Cardiac muscle cell (in vitro differentiated cells and primary cell): ENCODE measurements at places on chromosomes 13 and 19. TPM values are rescaled to one million over a fixed set of nuclear protein-coding genes. Genes with fewer than 3 reads are reported as not detected.

The KCNK6 gene
- polyA plus RNA-seq: 1.5 and 2.4 TPM in 2 replicates

The HSD17B14 gene
- 31.7 and 35.1 TPM in 2 replicates for polyA plus RNA-seq

The SBSN gene
- polyA plus RNA-seq: not detected in 2 replicates

The IQCN gene
- 0.38 and 0.72 TPM in 2 replicates for polyA plus RNA-seq

DNA sequence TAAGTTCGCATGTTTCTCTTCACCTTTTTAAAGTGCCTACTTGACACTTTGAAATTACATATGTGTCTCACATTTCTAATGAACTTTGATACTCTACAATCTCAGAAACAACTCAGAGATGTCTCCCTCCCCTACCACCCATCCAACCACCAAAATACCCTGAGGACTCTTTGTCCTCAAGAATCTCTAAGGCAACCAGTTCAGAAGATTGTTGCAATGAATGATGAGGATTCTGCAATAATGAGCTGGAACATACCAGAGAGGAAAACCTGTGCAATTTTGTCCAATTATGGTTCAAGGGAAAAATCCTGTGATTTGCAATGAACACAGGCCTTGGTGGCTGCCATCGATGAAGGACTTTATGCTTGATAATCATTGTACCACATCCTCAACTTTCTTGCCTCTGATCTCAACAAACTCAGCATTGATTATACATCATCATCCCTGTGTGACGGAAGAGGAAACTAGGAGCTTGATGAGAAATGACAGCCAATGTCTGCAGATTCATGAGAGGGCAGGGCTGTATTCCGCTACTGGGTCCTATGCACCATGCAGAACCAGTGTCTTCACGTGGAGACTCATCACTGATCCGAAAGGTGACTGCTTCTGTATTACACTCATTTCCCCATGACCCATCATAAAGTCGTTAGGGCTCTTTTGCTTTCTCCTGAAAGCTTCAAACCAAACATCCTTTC, 1.1 kb downstream of the FPR1 start:
- peak; percentile 75 for DNase-seq
- H3K36me3 ChIP-seq: no peaks in the 10 kb centered on the region
- no peak overlapping the region for H3K4me3 ChIP-seq
- H3K27ac ChIP-seq: no peak overlapping the region
- no peaks in the 10 kb centered on the region for H3K4me1 ChIP-seq

DNA sequence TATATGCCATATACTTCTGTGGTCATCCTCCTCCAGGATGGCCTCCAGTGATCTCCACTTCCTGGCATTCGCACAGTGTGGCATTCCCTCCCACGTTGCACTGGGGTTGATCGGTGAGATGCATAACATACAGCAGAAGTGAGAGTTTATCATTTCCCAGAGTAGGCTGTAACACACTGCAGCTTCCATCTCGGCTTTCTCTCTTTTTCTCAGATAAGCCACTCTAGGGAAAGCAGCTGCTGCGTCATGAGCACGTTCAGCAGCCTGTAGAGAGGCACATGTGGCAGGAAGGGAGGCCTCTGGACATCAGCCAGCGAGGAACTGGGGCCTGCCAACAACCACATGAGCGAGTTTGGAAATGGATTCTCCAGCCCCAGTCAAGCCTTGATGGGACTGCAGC, 807.1 kb downstream of the DIAPH3 start:
- no peak overlapping the region for H3K4me3 ChIP-seq
- H3K36me3 ChIP-seq: no peaks in the 10 kb centered on the region
- H3K27me3 ChIP-seq: no peaks in the 10 kb centered on the region
- no peaks in the 10 kb centered on the region for H3K4me1 ChIP-seq
- DNase-seq: no peak

DNA sequence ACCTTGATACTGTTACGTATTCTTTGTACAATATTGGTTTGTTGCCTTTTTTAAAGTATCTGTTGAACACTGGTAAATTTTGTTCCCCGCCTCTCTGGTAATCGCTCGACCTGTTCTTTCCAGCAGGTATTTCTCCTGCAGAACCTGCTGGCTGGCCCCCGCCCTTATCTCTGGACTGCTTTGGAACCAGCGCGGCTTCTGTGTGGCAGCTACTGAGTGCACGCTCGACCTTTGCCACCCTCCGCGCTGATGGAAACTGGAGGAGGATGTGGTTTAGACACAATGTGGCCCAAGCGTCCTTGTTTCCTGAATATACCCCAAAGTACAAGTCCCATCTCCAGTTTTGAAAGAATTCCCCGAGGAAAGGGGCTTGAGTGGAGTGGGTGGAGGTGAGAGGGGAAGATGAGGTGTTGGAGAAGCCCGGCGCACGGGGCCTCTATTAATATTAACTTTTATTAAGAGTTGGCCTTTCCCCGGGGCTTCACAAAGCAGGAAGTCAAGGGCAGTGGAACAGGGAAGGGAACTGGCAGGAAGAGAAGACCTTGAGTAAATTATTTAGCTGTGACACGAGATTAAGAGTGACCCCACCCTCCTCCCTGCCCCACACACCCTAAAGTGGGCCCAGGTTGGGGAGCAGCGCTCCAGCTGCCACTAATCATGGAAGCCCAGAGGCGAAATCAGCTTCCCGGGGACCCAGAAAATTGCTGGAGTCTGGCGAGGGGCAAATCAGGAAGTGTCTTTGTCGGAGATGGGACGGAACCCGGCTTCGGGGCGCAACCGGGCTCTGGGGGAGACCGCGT, 16.0 kb downstream of the CDX2 start:
- H3K27me3 ChIP-seq: peaks cover 97% of the 10 kb centered on the region
- no peaks in the 10 kb centered on the region for H3K4me1 ChIP-seq
- H3K4me3 ChIP-seq: peak overlapping the region; percentile 24

DNA sequence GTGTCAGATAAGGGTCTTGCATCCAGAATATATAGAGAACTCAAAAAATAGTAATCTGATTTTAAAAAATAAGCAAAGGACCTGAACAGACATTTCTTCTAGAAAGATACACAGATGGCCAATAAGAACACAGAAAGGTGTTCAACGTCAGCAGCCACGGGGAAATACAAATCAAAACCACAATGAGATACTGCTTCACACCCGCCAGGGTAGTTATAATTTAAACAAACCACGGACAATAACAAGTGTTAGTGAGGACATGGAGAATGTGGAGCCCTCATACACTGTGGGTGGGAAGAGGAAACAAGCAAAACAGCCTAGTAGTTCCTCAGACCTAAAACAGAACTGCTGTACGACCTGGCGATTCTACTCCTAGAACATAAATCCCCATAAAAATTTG, 26.7 kb upstream of the NAPA start:
- peak overlapping the region; percentile 90 for H3K27ac ChIP-seq
- peak; percentile 3 for DNase-seq
- no peaks in the 10 kb centered on the region for H3K27me3 ChIP-seq

DNA sequence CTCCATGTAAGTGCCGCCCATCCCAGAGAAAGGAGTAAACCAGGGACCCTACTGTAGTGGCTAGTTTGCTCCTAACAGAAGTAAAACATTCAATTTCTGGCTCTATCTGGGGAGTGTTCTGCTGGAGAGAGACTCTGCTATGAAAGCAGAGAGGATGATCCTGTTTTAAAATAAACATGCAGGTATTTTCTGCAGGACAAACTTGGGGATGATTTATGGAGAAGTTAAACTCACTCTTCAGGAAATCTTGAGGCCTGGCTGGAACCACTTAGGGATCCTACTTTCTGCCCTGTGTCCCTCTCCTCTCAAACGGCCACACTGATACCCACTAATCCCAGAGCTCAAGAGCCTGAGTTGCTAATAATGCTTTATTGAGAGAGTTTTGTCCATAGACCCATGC, 281.1 kb downstream of the DNAJC15 start:
- no peaks in the 10 kb centered on the region for H3K27me3 ChIP-seq
- H3K27ac ChIP-seq: no peak overlapping the region
- H3K36me3 ChIP-seq: no peaks in the 10 kb centered on the region
- H3K4me3 ChIP-seq: no peak overlapping the region
- no peak for DNase-seq
- H3K4me1 ChIP-seq: peaks cover 27% of the 10 kb centered on the region

GRCh38 chr13:80131204-80131603, 209.7 kb downstream of the SPRY2 start:
- peak; percentile 86 for DNase-seq
- H3K4me1 ChIP-seq: peaks cover 38% of the 10 kb centered on the region
- peak overlapping the region; percentile 71 for H3K27ac ChIP-seq
- no peaks in the 10 kb centered on the region for H3K27me3 ChIP-seq
- H3K36me3 ChIP-seq: no peaks in the 10 kb centered on the region

GRCh38 chr13:49400755-49401659, 42.9 kb downstream of the CAB39L start:
- H3K27me3 ChIP-seq: no peaks in the 10 kb centered on the region
- peaks cover 22% of the 10 kb centered on the region for H3K4me1 ChIP-seq
- peak overlapping the region; percentile 40 for H3K4me3 ChIP-seq
- DNase-seq: peak; percentile 74
- no peaks in the 10 kb centered on the region for H3K36me3 ChIP-seq
- peak overlapping the region; percentile 97 for H3K27ac ChIP-seq

DNA sequence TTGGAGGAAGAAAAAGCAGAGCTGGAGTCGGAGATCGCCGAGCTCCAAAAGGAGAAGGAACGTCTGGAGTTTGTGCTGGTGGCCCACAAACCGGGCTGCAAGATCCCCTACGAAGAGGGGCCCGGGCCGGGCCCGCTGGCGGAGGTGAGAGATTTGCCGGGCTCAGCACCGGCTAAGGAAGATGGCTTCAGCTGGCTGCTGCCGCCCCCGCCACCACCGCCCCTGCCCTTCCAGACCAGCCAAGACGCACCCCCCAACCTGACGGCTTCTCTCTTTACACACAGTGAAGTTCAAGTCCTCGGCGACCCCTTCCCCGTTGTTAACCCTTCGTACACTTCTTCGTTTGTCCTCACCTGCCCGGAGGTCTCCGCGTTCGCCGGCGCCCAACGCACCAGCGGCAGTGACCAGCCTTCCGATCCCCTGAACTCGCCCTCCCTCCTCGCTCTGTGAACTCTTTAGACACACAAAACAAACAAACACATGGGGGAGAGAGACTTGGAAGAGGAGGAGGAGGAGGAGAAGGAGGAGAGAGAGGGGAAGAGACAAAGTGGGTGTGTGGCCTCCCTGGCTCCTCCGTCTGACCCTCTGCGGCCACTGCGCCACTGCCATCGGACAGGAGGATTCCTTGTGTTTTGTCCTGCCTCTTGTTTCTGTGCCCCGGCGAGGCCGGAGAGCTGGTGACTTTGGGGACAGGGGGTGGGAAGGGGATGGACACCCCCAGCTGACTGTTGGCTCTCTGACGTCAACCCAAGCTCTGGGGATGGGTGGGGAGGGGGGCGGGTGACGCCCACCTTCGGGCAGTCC, 5.0 kb downstream of the FOSB start:
- H3K4me1 ChIP-seq: peaks cover 14% of the 10 kb centered on the region
- no peak overlapping the region for H3K4me3 ChIP-seq
- H3K27ac ChIP-seq: no peak overlapping the region
- H3K27me3 ChIP-seq: no peaks in the 10 kb centered on the region
- no peaks in the 10 kb centered on the region for H3K36me3 ChIP-seq

GRCh38 chr19:16554776-16555175, 12.5 kb upstream of the CHERP start:
- H3K4me1 ChIP-seq: no peaks in the 10 kb centered on the region
- peaks cover 26% of the 10 kb centered on the region for H3K36me3 ChIP-seq
- H3K4me3 ChIP-seq: no peak overlapping the region

DNA sequence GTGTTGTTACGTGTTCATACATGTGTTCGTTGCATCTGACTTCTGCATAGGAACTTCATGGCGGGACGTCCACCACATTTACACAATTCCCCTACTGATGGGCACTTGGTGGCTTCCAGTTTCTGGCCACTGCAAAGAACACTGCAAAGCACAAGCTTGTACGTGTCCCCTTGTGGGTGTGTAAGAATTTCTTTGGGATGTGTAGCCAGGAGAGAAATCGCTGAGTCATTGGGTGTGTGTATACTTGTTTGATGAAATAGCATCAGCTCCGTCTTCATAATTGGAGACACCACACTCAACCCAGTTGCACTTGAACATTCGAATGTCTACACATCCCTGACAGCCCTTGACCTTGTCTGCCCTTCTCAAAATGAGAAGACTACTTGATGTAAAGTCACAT, 19.2 kb downstream of the KLK5 start:
- no peak overlapping the region for H3K27ac ChIP-seq
- H3K27me3 ChIP-seq: peaks cover 25% of the 10 kb centered on the region
- H3K36me3 ChIP-seq: no peaks in the 10 kb centered on the region
- no peak overlapping the region for H3K4me3 ChIP-seq
- H3K4me1 ChIP-seq: no peaks in the 10 kb centered on the region

DNA sequence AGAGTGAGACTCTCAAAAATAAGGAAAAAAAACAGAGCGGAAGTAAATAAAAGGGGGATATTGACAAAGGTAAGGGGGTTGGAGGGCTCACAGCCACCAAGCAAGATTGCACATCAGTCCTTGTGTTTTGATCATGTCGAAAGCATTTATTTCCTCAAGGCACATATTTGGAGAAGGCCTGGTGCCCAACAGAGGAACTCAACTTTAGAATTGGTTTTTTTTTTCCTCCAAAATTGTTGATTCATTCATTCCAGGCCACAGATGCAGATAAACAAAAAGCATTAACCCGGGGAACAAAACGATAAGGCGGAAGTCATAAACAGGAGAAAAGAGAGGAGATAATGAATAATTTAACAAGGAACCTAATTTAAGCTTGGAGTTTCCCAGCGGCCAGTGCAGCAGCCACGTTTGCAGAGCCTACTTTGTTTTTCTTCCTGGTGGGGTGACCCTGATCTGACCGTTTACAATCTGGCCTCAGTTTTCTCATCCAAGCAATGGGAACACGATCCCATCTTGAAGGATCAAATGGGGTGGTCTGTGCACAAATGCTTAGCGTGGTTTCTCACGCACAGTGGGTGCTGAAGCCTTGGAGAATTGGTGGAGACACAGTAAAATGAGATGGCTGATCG, 2.1 kb upstream of the PTPRS start:
- no peak overlapping the region for H3K27ac ChIP-seq
- H3K27me3 ChIP-seq: no peaks in the 10 kb centered on the region
- peaks cover 10% of the 10 kb centered on the region for H3K4me1 ChIP-seq

GRCh38 chr19:6518145-6518911, 12.5 kb upstream of the TNFSF9 start:
- H3K4me3 ChIP-seq: no peak overlapping the region
- no peaks in the 10 kb centered on the region for H3K27me3 ChIP-seq
- no peak for DNase-seq
- H3K36me3 ChIP-seq: no peaks in the 10 kb centered on the region
- no peak overlapping the region for H3K27ac ChIP-seq
- no peaks in the 10 kb centered on the region for H3K4me1 ChIP-seq

- H3K27me3 ChIP-seq: peaks cover 27% of the 10 kb centered on the region
- no peak for DNase-seq
- no peak overlapping the region for H3K27ac ChIP-seq
- H3K4me3 ChIP-seq: no peak overlapping the region
- no peaks in the 10 kb centered on the region for H3K4me1 ChIP-seq
- no peaks in the 10 kb centered on the region for H3K36me3 ChIP-seq
These were observed 1.5 kb upstream of the PCDH20 start for GRCh38 chr13:61417086-61417570.

DNA sequence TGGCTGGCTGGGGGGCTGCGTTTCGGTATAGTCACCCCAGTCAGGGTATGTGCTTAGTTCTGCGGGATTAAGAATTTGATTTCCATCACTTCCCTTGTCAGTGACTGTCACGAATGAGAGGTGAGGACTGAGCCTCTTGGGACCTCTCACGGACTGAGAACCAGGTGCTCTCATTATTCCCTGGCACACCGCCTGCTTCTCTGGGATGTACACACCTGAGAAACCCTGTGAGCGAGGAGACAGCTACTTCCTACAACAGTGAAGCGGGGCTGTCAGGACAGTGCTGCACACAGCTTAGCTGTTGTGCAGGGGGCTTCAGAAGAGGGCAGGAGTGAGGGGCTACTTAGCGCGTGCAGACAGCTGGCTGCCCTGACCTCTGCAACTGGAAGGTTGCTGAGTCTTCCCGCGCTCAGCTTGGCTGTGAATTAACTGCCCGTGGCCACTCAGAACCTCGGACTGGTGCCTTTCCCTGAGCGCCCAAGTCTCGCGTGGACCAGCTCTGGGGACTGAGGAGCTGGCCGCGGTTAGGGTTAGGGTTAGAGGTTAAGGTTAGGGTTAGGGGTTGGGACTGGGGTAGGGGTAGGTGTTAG, 65.3 kb upstream of the MCF2L start:
- H3K27me3 ChIP-seq: no peaks in the 10 kb centered on the region
- no peaks in the 10 kb centered on the region for H3K36me3 ChIP-seq
- no peak overlapping the region for H3K27ac ChIP-seq
- H3K4me1 ChIP-seq: no peaks in the 10 kb centered on the region
